ENCODE measurements at places on chromosomes 6 and 20.

DNA sequence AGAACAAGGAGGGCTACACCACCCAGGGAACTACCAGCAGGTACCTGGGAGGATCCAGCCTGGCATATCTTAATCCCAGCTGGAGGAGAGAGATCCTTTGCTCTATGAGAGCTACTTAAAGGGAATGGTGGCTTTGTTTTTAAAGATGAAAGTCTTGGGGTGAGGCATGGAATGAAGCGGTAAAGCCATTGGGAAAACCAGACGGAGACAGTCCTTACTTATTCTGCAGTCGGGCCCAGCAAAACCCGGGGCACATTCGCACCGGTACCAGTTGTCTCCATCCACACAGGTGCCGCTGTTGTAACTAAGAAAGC lies 30.3 kb downstream of the JAG1 start:
- no peak for DNase-seq

GRCh38 chr20:6061544-6061943 lies 7.7 kb upstream of the LRRN4 start:
- DNase-seq: no peak

DNA sequence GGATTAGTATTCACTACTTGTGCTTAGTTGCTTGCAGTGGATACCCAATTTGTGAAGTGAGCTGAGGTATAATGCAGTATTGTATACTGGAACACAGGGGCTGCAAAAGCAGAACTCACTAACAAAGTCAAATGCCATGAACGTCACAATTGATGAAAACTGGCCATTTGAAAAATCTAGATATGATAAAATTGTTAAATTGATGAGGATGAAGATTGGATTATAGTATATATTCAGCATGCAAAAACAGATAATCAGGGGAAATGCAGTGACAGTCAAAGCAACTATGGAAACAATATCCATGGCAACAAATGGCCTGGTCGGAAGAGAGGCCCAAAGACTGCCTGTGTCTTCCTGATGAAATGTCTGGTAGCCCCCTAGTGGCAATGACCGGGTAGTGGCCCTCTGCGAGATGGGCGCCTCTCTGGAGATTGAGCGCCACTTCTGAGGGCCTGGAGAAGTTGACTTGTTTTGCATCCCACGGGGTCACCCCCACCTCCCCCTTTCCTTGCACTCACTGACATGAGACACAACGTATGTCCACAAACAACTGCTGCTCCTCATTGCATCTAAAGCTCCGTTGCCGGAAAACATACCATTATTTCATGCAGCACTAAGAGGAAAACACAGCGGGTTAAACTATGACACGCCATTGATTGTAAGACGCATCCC lies 43.6 kb downstream of the C6orf15 start:
- DNase-seq: no peak

- no peak for DNase-seq
Measured at GRCh38 chr6:144664281-144664680, 379.1 kb downstream of the UTRN start.

DNA sequence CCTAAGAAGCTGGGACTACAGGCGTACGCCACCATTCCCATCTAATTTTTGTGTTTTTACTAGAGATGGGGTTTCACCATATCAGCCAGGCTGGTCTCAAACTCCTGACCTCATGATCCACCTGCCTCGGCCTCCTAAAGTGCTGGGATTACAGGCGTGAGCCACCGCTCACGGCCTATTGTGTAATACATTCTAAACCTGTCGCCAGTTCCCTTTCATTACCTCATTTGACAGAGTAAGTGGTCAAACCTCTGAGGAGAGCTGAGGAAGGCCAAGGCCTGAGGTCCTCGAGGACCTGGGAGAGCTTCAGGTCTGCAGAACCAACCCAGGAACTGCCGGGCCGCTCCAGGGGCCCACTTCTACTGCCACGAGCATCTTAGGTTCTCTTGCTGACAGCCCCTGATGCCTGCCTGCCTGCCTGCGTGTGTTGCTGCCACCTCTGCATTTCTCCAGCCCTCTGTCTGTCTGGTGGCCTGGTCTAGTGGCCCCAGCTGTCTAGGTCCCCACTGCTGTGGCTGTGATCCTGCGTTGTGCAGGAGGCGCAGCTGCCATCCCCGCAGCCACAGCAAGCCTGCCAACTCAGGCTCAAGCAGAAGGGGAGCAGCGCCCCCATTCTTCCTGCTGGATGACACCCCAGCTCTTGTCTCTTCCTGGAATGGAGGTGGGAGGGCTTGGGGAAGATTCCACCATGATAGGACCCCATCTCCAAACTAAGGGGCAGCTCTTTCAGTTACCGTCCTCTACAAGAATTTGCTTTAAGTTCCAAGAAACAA lies 45.3 kb downstream of the PRR18 start:
- peak; percentile 58 for DNase-seq

- no peak for DNase-seq
Measured at GRCh38 chr6:143018955-143019354, 41.7 kb upstream of the AIG1 start.

DNA sequence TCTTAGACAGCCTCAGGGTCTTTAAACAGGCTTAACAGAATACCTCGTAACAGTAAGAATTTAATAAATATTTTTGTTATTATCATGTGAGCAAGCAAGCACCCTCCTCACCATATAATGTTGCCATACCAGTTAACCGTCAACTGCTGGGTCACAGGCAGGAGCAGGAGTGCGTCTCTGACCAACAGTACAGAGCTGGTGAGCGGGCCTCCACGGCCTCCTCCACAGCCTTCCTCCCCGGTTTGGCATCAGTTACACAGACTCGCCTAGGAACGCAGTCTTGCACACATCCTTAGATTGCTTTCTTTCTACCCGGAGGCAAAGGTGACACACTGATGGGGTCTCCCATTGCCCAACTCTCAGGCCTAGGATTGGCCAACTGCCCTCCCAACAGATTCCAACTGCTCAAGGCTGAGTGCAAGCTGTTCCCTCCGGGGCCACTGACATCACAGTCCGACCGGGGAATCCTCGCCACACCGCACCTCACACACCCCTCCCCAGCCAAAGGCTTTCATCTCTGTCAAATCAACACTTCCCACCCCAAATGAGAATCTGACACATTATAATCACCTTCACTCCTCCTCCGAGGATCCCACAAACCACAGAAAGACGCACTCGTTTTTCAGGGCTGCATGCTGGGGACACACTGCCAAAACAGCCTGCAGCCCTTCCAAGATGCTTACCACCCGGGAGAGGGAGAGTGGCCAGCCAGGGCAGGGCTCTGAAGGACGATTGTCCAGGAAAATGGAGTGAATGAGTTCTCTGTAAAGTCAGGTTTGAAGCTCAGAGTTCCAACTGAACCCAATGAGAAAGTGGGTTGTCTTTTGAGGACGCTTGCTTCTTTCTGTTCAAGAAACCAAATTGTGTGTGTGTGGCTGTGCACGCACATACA lies 63.2 kb downstream of the PDE10A start:
- DNase-seq: peak; percentile 29

GRCh38 chr6:7249946-7250643 lies 62.9 kb downstream of the SSR1 start:
- no peak for DNase-seq

All from upper lobe of left lung (tissue), 6 donors.